ENCODE measurements at places on chromosomes 12 and 14.

DNA sequence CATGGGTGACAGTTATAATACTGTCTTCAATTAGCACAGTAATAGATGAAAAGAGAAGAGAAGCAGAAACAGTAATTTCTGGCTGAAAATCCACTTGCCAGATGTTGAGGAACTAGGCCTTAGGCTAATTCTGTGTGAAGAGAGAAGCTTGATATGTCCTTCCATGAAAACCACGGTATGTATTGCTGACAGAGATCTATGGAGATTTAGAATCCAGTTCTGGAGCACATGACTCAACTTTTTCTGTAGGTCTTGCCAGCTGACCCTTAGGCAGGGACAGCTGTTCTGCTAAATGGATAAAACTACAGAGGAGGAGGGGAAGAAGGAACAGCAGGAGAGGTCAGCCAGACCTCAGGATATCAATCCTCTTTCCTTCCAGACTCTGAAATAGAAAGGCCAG lies 211.5 kb downstream of the PRKD1 start:
- peaks cover 10% of the 10 kb centered on the region for H3K4me1 ChIP-seq
- H3K36me3 ChIP-seq, result peaks cover 9% of the 10 kb centered on the region
- no peak overlapping the region for H3K27ac ChIP-seq
- no peaks in the 10 kb centered on the region for H3K27me3 ChIP-seq
- DNase-seq, result peak; percentile 15

DNA sequence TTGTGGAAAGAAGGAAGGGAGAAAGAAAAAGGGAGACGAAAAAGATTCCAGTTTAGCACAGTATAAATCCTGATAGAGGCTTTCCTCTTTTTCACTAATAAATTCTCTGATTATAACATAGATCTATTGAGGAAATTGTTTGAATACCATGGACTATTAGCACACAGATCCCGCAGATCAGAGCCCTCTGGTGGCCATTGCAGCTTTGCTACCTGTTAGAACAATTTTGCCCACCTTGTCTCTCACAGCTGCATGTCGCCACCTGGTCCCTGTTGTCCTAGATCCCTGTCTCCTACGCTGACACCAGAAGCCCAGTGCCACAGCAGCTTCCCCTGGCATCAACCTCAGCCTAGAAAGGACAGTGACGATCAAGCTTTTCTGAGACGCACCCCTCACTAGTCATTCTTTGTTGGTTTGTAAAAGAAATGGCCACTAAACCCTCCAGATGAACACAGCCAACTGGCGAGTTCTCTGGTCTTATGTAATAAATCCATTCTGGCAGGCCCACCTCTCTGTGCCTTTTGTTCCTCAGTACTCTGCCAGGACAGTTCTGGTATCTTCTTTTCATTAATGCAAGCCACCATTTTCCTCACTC lies 9.9 kb downstream of the GPHB5 start:
- DNase-seq, result peak; percentile 39
- H3K4me3 ChIP-seq, result no peak overlapping the region
- no peaks in the 10 kb centered on the region for H3K27me3 ChIP-seq
- no peaks in the 10 kb centered on the region for H3K4me1 ChIP-seq
- no peaks in the 10 kb centered on the region for H3K36me3 ChIP-seq

- no peaks in the 10 kb centered on the region for H3K36me3 ChIP-seq
- no peaks in the 10 kb centered on the region for H3K4me1 ChIP-seq
- no peak overlapping the region for H3K4me3 ChIP-seq
- DNase-seq, result no peak
- no peak overlapping the region for H3K27ac ChIP-seq
Measured at GRCh38 chr12:34406996-34407300, 384.7 kb downstream of the ALG10 start.

DNA sequence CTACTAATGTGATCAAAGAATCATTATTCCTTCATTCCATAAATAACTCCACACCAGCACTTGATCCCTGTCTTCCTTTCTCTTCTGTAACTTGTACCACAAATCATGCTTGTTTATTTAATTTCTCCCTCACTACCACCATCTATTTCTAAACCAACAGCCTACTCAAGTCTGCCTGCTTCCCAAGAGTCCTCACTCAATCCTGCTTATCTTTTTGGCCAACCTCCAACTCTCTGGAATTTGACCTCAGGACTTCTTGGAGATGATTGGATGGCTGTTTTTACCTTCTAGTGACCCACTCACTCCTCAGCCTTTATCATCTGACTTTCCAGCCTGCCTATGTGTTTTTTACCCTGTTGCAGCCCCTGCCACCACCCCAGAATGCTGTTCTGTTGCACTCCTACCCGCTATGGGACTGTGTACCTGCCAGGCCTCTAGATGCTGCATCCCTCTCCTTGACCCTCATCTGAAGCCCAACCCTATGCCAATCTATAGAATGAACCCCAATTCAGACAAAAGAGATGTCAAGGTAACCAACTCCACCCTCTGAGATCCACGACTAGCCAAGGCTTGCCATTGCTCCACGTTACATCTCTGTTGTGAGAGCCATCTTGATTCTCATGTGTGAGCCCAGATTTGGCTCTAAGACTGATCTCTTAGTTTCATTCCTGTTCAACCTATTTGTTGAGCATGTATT lies 150.2 kb upstream of the PLEKHG7 start:
- no peak for DNase-seq
- peaks cover 13% of the 10 kb centered on the region for H3K4me1 ChIP-seq
- no peak overlapping the region for H3K27ac ChIP-seq
- H3K4me3 ChIP-seq, result no peak overlapping the region
- H3K27me3 ChIP-seq, result no peaks in the 10 kb centered on the region
- no peaks in the 10 kb centered on the region for H3K36me3 ChIP-seq

DNA sequence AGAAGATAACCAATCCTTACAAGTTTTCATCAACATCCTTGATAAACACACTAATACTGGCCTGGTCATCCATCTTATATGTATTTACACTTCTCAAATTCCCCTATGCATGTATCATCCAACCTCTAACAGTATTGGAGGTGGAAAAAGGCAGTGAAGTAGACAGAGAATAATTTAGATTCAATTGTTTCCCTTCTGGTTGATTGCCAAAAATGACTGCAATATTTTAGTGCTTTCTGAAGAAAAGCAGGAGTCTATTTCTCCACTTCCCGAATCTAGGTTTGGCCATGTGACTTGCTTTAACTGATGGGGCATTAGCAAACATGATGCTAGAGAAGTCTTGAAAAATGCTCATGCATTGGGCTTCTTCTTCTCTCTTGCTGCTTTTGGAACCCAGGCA lies 78.3 kb upstream of the METAP2 start:
- no peak overlapping the region for H3K27ac ChIP-seq
- DNase-seq, result no peak
- 0 out of 2 replicates have a peak, but pooled peaks cover 12% of the 10 kb centered on the region for H3K27me3 ChIP-seq
- H3K4me3 ChIP-seq, result no peak overlapping the region
- H3K36me3 ChIP-seq, result no peaks in the 10 kb centered on the region
